Mesenteric fat pad (tissue), 1 donor: ENCODE measurements at places on chromosomes 7 and 10.

DNA sequence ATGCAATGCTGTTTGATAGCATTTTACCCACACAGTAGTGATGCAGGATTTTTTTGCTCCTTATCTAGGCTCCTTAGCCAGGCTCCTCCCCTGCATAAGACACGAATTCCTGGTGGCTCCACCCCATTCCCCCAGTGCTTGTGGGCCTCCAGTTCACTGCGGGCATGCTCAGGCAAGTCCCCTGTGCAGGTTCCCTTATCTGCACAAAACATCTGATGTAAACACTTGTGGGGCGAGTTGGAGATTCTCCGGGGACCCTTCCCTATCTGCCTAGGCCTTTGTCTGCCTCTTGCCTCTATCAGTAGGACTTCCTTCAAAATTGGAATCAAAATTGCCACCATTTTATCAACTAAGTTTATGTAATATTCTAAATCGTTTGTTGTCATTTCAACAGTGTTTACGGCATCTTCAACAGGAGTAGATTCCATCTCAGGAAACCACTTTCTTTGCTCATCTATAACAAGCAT, 5.4 kb upstream of the STK17A start:
- DNase-seq: no peak

- DNase-seq: no peak
Measured at GRCh38 chr10:88926566-88927415, 25.8 kb downstream of the ACTA2 start.

DNA sequence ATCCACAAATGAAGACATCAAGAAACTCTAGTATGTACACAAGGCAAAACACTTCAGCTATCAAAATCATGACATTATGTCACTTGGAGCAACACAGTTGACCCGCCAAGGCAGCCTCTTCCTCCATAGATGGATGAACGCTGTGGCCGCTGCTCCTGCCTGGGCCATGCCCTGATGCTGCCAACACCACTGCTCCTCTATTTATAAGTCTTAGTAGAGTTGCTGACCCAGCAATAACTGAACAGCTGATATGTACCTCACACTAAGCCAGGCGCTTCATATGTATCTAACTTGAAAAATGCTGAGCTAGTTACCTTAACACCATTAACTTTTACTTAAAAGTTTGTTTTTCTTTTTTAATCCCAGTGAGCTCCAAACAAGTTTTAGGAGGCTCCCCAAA, 131.9 kb downstream of the LYZL1 start:
- DNase-seq: no peak

- DNase-seq: peak; percentile 89
Measured at GRCh38 chr7:30921540-30922401, 10.1 kb downstream of the AQP1 start.

DNA sequence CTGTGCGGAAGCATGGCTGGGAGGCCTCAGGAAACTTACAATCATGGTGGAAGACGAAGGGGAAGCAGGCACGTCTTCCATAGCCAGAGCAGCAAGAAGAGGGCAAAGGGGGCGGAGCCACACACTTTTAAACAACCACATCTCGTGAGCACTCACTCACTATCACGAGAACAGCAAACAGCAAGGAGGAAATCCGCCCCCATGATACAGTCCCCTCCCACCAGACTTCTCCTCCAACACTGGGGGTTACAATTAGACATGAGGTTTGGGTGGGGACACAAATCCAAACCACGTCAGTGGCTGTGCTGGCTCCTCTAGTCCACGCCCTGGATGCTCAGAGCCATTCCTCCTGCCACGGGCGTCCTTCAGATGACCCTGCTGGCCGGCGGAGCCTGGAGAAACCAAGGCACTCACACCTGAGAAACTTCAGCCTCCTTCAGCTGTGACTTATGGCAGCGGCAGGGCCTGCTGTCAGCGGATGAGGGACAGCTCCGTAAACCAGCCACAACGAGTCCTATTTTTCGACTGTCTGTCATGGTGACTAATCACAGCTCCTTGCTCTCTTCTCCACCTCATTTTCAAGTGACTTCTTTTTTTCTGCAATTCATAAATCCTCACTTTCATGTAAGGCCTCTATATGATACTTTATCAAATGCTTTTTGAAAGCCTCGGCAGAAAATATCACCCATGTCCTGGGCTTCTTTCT, 167.9 kb upstream of the PFKP start:
- no peak for DNase-seq

DNA sequence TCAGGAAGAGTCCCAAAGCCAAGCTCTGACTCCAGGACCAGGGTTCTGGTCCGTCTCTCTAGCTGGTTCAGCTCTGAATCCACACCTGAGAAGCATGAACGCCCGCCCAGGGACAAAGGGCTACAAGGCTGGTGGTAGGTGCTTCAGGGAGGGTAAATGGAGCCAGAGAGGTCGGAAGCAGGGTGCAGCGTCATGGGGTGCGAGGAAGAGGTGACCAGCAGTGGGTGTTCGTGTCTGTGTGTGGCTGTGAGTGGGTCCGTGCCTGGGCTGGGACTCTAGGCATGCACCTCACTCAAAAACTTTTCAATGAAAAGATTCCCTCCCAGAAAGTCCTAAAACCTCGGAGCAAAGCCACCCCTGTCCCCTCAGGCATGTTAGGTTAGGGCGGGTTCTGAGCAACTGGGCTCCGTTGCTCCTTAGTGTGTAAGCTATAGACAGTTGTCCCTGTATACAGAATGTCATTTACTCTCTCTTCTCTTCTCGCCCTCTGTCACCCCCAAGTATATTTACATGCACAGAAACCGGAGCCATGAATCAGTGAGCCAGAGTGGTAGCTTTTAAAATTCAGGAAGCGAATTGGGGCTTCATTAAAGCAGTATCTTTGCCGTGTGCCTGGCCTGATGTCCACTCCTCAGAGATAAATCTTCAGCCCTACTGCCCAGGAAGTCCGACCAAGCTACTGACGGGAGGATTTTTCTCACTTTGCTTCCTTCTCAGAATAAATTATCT, 12.3 kb upstream of the GATA3 start:
- DNase-seq: peak; percentile 69
